ENCODE measurements at places on chromosomes 11 and 22.

GRCh38 chr11:34621876-34622275, 983 bp downstream of the EHF start:
- no peak for DNase-seq

GRCh38 chr22:36775586-36775963, 344 bp downstream of the IFT27 start:
- DNase-seq, result peak; percentile 9

GRCh38 chr11:100190395-100190794, 496.7 kb upstream of the ARHGAP42 start:
- DNase-seq, result no peak

- DNase-seq, result no peak
Observed at GRCh38 chr11:110479108-110480101, 49.7 kb downstream of the FDX1 start.

DNA sequence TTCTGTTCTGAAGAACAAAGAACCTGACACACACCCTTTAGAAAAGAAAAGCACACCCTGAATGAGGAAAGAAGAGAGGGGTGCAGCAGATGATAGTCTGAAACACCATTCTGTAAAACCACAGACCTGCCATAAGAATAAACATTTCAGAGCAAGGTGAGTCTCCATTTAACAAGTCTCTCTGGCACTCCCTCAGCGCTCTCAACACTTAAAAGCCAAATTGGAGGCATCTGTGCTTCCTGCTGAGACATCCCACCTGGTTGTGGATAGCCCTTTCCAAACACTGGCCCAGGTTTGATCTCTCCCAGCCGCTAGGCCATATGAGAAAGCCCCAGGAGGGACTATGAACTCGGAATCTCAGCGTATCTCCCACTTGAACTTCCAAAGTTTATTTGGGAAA, 36.3 kb downstream of the ETS1 start:
- DNase-seq, result no peak

- no peak for DNase-seq
Observed at GRCh38 chr11:134008634-134009071, 51.9 kb upstream of the IGSF9B start.

DNA sequence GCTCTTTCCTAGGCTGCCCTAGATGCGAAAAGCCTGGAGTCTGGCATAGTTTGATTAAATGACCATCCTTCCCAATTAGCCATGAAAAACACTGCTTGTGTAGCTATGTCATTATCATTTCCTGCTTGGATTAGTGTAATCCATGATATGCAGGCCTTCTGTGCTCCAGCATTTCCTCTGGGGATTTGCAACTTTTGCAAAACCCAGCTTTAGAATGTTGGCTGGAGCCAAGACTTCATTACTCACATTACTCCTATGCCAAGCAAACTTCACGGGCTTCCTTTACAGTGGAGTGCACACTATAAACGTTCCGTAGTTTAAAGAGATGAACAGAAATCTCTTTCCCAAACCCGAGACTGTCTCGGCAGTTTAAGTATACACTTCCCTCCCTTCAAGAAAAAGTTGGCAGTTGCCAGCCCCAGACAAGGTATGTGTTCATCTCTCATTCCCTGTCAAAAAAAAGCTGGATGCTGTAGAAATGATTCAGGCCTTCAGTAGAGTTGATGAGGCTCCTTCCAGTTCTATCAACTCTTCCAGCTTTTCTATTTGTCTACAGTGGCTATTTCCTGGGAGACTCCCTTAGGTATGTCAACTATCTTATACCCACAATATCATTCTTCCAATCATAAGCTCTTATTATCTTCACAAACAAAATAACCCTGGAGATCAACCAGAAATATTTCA, 180.0 kb downstream of the MAML2 start:
- DNase-seq, result no peak

DNA sequence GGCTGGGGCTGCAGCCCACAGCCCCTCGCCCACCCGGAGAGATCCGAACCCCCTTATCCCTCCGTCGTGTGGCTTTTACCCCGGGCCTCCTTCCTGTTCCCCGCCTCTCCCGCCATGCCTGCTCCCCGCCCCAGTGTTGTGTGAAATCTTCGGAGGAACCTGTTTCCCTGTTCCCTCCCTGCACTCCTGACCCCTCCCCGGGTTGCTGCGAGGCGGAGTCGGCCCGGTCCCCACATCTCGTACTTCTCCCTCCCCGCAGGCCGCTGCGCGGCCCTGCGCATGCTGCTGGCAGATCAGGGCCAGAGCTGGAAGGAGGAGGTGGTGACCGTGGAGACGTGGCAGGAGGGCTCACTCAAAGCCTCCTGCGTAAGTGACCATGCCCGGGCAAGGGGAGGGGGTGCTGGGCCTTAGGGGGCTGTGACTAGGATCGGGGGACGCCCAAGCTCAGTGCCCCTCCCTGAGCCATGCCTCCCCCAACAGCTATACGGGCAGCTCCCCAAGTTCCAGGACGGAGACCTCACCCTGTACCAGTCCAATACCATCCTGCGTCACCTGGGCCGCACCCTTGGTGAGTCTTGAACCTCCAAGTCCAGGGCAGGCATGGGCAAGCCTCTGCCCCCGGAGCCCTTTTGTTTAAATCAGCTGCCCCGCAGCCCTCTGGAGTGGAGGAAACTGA, 731 bp downstream of the GSTP1 start:
- no peak for DNase-seq

DNA sequence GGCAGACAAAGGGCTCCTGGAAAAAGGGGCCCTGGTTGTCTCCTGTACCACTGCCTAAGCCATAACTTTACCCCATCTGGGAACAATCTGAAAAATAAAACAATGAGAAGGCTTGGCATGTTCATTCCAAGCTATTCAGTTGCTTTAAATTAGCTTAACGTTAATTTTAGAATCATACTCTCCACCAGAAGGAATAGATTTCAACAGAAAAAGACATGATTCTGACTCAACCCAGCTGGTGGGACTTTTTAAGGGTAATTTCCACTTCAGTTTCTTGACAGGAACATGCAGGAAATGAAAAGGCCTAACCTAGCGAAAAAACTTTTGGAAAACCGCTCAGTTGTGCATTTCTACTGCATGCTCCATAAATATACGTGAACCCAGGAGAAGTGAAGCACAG, 7.9 kb downstream of the SF3A1 start:
- DNase-seq, result no peak

DNA sequence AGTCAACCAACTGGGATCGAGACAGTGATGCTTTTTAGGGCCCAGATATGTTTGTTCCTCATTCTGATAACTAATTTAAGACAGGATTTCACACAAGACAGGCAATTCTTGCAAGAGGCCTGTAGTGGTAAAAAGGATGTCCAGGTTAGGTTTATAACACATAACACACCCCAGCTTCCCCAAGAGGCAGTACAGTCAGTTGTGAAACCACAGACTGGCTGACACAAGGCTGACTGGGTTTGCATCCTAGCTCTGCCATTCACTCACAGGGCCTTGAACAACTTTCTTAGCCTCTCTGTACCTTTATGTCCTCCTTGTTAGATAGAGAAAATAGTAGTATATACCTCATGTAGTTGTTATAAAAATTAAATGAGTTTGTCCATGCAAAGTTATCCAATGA, 55.0 kb upstream of the PTH start:
- no peak for DNase-seq

GRCh38 chr11:59151761-59152160, 9.1 kb downstream of the FAM111A start:
- no peak for DNase-seq

GRCh38 chr11:98177925-98178324, 842.8 kb upstream of the CNTN5 start:
- DNase-seq, result no peak

DNA sequence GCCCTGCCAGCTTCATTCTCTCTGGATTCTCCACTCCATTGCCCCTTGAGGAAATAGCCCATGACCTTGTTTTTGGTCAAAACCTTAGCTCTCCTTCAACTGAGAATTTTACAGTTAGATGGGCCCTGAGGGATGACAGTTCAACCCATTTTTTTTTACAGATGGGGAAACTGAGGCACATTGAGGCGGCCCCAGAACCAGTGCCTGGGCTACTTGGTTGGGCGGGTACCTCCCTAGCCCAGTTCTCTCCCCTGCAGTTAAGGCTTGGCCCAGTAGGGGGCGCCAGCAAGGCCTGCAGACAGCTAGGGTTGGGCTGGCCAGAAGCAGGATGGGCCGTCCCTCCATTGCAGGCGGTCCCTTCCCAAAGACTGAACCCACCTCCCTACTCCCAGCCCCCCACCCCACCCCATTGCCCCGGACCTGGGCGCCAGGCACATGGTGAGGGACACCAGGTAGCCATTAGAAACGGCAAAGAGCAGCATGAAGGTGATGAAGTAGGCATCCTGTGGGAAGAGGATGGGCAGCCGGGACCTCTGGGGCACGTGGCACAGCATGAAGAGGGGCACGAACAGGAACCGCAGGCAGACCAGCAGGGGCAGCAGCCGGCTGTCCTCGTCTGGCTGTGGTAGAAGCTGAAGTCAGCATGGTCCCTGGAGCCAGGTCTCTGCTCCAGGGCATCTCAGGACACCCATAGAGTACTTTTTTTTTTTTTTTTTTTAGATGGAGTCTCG, 7.6 kb downstream of the SLC29A2 start:
- peak; percentile 34 for DNase-seq

DNA sequence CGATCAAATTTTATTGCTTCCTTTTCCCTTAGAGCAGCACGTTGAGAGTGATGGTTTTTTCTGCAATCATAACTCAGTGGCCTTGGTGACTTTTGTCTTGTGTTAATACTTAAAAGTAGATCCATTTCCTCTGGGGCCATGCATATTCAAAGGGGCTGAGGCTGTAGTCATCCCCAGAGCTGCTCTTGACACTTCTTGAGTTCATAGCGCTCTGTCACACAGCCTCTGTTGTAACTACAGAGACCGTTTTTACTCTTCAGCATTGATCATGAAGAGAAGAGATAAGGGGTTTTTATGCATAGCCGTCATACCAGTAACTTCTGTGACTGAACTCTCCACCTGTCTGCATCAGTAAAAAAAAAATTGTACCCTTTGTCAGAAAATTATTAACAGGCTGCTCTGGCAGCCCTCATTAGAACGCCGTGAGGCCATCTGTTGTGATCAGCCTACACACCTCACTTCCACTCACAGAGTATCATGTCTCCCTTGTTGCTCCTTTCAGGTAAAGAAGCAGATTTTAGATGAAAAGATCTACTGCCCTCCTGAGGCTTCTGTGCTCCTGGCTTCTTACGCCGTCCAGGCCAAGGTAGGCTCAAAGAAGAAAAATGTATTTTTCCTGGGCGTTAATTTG, 38.4 kb downstream of the NF2 start:
- DNase-seq, result no peak

DNA sequence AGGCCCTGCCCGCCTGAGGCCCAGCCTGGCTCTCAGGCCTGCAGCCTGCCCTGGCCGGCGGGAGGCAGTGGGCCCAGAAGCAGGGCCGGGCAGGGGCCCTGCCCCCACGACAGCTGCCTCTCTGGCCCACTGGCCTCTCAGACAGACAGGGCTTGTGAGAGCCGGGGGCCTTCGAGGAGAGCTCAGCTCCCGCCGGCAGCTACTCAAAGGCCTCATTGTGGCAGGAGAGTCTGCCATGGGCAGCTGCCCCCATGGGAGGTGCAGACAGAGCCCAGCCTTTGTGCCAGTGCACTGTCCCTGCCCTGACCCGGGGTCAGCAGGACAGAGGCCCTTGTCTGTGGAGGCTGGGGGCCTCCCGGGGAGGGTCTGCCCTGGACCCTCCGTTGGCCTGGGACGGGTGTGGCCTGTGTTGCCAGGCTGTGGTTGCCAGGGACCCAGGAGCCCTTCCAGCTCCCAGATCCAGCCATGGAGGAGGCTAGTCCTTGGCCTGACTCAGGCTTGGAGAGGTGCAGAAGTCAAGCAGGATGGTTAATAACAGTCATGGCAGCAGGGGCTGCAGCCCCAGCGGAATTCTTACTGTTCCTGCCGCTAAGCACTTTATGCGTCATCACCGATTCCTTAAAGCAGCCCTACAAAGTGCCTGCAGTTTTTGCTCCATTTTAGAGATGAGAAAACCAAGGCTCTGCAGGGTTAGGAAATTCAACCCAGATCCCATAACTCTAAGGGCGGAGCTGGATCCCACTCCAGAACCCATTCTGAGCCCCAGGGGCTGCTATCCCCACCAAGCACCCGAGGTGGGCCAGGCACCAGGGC, 12.5 kb downstream of the FLRT1 start:
- no peak for DNase-seq

- no peak for DNase-seq
Observed at GRCh38 chr11:43933608-43934551, 8.6 kb upstream of the C11orf96 start.

- no peak for DNase-seq
Observed at GRCh38 chr11:34251589-34251980, 106.2 kb downstream of the ABTB2 start.

DNA sequence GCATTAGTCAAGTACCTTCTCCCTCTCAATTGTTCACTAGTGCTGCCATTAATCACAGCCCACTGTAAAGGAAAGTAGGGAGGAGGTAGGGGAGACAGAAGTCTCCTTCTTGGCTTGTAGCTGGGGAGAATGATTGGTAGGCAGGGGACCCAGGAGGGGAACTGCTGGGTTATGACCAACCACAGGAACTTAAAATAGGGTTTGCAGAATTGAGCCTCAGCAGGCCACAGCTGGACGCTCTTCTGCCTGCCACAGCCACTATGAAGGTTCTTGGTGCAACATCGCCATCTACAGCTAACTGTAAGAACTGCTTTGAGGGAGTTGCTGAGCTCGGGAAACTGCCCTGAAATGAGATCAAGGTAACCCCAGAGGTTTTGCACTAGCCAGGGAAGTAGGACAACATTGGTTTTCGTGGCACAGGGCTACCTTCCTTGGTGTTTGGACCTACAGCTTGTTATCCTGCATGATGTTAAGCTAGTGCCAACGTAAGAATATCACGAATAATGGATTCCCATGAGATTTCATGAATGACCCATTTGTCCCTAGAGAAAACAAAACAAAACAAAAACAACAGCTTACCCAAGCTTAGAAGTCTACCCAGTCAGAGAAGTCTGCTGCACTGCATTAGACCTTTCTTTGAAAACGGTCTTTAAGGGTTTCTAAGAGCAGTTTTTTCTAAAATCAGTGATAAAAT, 787.1 kb upstream of the API5 start:
- no peak for DNase-seq

DNA sequence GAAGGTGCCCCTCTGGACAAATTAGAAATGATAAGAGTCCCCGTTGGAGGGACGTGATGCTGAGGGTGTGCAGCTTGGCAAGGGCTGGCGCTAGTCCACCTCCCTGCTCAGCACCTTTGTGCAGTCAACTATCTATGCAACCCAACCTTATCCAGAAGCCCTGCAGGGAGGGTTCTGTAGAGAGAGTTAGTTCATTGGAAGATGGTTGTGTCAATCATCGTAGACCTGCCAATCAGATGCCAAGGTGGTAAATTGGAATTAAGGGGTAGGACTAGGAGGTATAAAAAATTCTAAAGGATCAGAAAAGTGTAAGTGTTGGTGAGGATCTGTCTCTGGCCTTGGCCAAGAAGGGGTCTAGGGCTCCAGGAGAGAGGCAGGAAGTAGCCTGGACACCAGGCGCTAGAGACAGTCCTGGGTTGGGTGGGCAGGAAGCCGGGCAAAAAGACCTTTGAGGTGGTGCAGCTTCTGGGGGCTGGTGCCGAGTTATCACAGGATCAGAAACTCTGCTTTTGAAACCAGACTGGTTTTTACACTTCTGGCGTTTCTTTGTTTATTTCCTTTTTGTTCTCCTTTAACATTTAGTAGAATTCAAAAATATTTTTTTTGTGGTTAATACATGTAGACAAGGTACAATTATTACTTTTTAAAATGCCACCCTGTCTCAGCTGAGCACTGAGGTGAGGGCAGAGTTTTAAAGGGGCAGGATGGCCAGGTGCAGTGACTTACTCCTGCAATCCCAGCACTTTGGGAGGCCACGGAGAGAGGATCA, 1.6 kb downstream of the C1QTNF6 start:
- DNase-seq, result no peak

- no peak for DNase-seq
Observed at GRCh38 chr11:132055296-132055695, 684.9 kb downstream of the NTM start.
